ENCODE measurements at places on chromosomes 1 and 21.
A peak's percentile ranks its signal among the peaks of the same experiment; 100 is the strongest.

- no peak for DNase-seq
Observed at GRCh38 chr1:21560916-21561638, 51.9 kb downstream of the ALPL start.

DNA sequence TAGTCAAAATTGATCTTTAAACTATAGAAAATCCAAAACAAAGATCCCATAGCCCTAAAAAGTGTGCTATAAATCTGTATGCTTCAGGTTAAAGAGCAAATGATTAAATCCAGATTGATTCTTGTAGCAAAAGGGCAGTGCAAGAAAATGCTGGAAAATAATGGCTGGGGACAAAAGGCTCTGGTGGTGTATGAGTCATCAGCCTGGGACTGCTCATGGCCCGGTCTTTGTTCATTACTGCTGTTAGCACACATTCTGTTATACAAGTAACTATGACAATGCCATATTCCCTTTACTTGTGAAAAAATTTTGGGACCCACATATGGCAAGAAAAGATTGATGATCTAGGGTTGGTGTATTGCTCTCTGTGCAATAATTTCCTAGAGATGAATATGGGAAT, 89.1 kb downstream of the RWDD3 start:
- DNase-seq, result peak; percentile 18

DNA sequence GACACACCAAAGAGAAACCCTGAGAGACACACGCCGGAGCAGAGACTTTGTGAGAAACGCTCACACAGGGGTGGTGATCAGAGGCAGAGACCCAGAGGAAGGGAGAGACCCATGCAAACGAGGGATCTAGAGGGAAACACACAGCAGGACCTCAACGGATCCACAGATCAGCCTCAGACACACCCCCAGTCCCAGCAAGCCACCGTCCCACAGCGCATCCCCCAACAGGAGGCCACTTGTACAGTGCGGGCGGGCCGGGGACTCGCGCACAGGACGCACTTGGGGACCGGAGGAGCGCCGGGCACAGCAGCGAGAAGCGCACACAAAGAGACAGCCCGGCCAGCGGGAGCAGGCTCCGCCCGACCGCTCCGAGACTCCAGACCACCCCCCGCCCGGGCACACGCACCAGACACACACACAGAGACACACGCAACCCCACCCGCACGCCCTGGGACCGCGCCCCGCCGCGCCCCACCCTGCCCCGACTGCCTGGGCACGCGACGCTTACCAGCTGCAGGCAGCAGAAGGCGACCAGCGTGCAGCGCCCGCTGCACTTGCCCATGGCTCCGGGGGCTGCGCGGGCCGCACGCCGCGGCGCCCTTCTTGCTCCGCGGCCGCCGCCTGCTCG, 587 bp downstream of the NKAIN1 start:
- DNase-seq, result no peak

GRCh38 chr1:184340984-184341383, 45.8 kb upstream of the C1orf21 start:
- DNase-seq, result no peak

- no peak for DNase-seq
Observed at GRCh38 chr1:147527941-147528936, 13.1 kb upstream of the BCL9 start.

DNA sequence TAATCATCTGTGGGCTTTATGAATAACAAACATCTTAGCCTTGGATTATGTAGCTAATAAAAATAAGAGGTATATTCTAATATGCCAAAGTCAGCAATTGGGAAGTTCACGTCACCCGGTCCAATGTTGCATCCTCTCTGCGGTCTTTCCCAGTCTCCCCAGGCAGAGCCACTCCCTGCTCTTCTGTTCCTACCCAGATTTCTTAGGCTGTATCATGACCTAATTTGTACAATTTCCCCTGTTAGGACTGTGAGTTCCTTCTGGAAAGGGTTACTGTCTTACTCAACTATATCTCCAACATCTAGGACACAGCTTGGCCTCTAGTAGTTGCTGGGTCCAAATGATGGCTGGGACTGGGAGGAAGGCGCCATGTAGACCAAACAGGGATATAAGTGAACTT, 29.8 kb upstream of the C1orf198 start:
- no peak for DNase-seq

- DNase-seq, result peak; percentile 28
Observed at GRCh38 chr1:74767490-74767889, 34.5 kb downstream of the TYW3 start.

DNA sequence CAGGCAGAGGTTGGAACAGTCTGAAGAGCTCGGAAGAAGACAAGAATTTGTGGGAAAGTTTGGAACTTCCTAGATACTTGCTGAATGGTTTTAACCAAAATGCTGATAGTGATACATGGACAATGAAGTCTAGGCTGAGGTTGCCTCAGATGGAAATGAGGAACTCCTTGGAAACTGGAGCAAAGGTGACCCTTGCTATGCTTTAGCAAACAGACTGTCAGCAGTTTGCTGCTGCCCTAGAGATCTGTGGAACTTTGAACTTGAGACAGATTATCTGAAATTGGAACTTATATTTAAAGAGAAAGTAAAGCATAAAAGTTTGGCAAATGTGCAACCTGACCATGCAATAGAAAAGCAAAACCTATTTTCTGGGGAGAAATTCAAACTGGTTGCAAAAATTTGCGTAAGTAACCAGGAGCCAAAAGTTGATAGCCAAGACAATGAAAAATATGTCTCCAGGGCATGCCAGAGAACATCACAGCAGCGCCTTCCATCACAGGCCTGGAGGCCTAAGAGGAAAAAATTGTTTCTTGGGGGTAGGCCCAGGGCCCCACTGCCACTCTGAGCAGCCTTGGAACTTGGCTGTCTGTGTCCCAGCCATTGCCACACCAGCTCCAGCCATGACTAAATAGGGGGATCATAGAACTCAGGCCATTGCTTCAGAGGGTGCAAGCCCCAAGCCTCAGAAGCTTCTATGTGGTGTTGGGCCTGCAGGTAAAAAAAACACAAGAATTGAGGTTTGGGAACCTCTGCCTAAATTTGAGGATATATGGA, 675.3 kb downstream of the LTN1 start:
- DNase-seq, result no peak

DNA sequence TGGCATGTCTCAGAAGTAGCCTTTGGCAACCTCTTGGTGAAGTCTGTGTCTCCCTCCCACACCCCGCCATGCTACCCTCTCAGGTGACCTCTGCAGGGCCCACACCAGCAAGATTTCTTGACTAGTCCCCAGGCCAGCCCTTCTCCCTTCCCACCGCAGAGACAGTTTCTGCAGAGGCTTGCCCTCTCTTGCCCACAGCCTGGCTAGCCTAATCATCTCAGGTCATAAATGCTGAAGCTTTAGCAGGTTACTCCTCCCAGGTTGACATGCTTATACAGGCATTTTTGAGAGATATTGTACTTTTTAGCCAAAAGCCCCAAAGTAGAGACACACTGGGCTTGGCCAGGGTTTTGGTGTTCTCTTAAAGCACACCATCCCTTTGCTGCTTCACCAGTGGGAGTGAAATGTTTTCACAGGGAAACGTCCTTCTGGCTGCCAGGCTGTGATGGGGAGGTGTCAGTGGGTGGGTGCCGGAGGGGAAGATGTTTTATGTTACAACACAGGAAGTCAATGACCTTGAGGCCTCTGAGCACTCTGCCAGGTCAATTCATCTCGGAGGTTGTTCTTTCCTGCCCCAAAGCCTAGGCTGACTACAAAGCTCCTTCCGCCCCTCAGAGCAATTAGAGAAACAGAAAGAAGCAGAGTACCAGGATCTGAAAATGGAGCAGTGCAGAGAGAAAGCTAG, 58.5 kb downstream of the STYXL2 start:
- DNase-seq, result no peak
